ENCODE measurements at places on chromosomes 2 and 18. TPM values are rescaled to one million over a fixed set of nuclear protein-coding genes. Genes with fewer than 3 reads are reported as not detected.
A peak's percentile ranks its signal among the peaks of the same experiment; 100 is the strongest.

DNA sequence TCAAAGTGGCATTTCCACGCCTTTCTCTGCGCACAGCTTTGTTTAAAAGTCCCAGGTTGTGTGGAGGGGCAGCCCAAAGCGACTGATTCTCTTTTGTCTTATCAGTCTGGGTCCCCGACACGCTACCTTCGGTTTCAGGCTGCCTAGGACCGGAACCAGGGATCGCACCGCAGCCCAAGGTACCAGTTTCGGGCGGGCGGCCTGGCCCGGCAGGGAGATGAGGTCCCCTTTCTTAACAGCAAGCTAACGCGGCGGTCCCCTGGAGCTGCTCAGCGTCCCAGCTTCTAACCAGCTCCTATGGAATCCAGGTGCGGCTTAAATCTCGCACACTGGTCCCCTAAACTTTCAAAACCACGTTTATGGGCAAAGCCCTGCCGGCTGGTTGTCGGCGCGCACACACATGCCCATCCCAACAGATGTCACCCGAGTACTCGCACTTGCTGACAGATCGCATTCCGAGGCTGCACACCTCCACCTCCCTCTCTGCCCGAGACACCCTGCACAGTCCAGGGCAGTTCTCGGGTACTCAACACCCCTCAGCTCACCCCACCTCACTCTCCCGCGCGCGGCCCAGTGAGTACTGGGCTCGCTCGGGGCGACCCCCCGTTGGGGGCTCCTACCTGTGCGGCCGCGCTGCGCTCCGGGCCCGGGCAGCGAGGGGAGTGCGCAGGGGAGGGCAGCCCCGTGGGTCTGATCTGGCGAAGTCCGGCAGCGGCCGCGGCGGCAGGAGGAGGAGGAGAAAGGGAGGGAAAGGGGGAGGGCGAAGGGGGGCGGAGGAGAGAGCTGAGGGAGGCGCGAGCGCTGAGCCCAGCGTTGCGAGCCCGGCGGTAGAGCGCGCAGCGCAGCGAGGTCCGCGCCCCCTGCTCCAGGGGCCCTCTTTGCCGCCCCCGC is at the start of gene EFEMP1:
Gene EFEMP1 (minus strand): TSS at position 692 of the 891 bp plus-strand sequence. CDS start 1,342 bp downstream, outside the sequence.
- DNase-seq: peak; percentile 15

DNA sequence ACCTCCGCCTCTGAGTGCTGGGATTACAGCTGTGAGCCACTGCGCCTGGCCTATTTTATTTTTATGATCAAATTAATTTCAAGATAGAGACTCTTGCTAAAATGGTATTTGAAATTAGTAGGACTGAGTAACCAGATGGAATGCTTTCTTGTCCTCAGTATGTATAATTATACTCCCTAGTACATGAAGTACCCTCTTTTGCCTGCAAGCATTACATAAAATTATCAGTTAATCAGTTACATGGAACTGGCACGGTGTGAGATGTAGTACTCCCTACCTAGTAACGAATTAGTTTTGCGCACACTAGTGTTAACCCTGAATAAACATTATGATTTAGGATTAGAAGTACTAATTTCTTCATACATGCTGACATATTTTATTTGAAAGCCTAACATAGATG is 41.6 kb downstream of the RBBP8 start:
- no peak for DNase-seq

DNA sequence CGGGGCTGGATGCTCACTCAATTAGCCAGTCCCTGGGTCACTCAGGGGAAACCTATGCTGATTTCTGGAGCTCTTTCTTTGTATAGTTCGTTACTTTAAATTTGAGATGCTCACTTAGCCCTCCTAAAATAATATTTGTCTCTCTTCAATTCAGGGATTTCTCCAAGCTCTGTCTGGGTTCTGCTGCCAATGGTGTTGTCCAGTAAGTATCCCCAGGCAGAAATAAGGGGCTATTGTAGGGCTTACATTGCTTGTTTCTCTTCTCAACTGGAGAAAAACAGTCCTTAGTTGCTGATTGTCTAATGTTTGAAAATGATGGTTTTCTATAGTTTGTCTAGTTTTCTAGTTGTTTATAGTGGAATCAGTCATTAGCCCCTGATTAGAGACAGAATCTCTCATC is 5.0 kb downstream of the RAB6C start:
- DNase-seq: no peak

GRCh38 chr2:61911510-61911909 is 6.0 kb downstream of the COMMD1 start:
- DNase-seq: no peak

- no peak for DNase-seq
Measured at GRCh38 chr18:49921318-49921985, 108.1 kb upstream of the ACAA2 start.

DNA sequence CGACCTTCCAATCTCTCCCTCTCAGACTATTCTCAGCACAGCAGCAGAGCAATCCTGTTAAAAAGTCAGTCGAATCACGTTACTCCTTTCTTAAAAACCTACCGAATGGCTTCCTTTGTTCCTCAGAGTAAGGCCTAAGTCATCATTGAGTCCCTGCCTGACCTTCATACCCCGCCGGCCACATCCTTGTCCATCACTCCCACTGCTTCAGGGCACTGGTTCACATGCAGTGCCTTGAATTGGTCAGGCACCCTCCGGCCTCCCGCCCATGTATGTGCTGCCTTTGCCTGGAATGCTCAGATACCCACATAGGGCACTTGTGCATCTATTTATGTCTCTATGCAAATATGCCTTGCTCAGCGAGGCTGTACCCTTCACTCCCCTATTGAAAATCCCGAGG is 206.4 kb downstream of the DLGAP1 start:
- no peak for DNase-seq

- peak; percentile 89 for DNase-seq
Measured at GRCh38 chr2:173590276-173590861, 235.7 kb downstream of the CDCA7 start.

DNA sequence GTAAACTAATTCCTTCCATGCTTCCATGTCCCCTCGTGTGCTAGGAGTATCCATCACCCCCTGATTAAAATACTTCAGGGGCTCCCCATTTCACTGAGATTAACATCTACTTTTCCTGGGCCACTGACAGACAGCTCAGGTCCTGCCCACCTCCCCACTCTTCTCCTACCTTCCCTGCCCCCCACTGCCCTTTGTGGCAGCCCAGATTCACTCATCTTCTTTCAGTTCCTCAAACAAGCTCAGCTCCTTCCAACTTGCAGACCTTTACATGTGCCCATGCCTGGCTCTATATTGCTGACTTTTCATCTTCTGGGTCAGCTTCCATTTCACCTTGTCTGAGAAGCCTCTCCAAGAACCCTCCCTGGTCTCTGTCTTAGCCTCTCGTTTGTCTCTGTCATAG is 12.0 kb downstream of the RUFY4 start:
- DNase-seq: no peak

- no peak for DNase-seq
Measured at GRCh38 chr2:64284751-64285150, 140.5 kb upstream of the PELI1 start.

DNA sequence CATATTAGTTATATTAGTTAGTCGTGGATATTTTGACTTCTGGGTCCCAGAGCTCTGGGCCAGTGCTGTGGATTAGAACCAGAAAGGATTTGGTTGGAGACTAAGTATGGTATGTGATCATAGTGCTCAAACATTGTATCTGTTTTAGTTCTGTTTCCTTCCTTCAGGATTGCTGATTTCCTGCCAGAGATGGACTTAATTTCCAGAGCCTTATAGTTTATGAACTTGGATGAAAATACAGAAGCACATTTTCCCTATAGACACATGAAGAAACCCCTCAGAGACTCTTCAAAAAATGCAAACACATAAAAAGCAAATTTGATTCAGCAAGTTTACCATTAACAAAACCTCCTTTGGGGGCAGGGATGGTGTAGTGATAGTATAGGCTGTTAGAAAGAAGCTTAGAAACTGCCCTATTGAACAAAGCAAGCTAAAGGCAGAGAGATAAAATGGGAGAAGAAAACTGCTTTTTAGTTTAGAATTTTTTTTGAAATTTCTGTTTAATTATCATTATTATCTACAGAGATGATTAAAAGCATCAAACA is 88.7 kb upstream of the EFEMP1 start:
- no peak for DNase-seq

- DNase-seq: peak; percentile 9
Measured at GRCh38 chr18:3346487-3346886, 84.6 kb downstream of the MYL12B start.

GRCh38 chr2:36169843-36170242 is 185.7 kb upstream of the CRIM1 start:
- DNase-seq: no peak

DNA sequence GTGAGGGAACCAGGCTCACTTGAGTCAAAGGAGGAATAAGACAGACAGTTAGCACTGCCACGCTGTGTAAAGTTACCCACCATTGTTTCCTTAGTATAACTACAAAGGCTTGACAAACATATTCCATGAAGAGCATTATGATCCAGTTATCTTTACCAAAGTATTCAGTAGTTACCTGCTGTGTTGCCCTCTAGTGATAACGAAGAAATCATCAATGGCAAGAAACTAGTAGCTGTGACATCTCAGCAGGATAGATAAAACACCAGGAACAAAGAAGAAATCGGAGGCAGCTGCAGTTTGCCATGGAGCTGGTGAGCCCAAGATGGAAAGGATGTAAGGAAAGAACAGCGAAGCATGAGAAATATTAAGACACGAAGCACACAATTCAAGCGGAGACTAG is 215.3 kb upstream of the FSHR start:
- DNase-seq: no peak

- DNase-seq: peak; percentile 8
Measured at GRCh38 chr2:199302851-199303250, 154.9 kb downstream of the SATB2 start.

GRCh38 chr2:51706220-51706619 is 674.3 kb upstream of the NRXN1 start:
- no peak for DNase-seq

GRCh38 chr2:25420820-25421237 is 79.1 kb upstream of the DNMT3A start:
- no peak for DNase-seq

GRCh38 chr18:39449566-39449965 is 1884.0 kb upstream of the CELF4 start:
- no peak for DNase-seq

GRCh38 chr2:216624251-216624650 is 9.0 kb upstream of the IGFBP2 start:
- no peak for DNase-seq

DNA sequence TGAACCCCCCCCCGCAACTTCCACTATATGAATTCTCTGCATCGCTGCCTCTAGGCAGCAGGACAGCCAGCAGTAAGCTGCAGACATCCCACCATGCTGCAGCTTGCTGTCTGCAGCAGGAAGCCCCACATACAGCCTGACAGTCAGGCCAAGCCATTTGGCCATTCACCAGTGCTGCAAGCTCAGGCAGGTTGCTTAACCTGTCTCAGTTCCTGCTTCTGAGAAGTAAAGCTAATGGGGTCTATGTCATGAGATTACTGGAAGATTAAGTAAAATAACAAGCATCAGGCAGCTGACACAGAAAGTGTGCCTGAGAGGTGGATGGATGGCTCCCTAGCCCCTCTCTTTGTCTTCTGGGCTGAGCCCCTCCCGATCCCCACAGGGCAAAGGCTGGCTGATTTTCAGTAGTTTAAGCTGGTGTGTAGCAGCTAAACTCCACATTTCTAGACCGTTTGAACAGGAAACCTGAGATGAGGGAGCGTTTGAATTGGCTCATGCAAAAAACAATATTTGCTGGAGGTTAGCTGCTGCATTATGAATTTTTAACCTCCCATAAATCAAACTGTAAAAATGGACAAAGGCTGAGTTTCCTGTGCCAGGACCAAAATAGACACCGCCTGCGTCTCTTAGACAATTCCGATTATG is 193.8 kb upstream of the ARL4C start:
- no peak for DNase-seq

GRCh38 chr18:77071711-77072292 is 60.8 kb downstream of the MBP start:
- peak; percentile 88 for DNase-seq

GRCh38 chr2:24490181-24490689 is 819 bp upstream of the NCOA1 start:
- no peak for DNase-seq

DNA sequence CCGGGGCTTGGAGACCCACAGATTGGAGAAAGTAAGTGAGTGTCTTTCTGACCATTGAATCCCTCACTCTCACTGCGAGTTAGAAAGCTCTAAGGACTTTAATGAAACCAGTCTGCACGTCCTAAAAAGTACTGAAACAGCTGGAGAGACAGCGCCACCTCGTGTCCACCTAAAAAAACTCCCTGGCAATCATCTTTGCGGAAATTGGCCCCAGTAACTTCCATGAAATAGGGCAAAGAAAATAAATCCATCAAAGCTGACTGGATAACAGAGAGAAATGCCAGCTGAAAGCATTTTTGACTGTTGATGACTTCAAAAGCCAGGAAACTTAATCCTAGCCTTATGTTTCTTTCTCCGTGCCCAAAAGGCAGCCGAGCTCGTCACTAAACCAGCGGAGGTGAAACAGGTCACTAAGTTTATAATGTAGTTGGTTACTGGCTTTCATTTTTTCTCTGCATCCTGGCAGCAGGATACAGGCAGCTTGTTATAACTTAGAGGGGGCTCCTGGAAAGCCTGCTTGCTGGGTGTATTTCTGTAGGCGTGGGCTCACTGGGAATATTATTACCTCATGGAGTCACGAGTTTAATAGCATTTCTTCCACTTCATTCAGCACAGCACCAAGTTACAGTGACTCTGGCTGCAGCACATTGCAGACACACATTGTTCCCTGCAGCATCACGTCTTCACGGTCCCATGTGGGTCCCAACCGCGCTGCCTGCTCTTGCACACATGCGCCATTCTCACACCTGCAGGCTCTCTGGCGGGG is 266.5 kb downstream of the HRH4 start:
- peak; percentile 59 for DNase-seq

The SPAG16 gene
- total RNA-seq: 16.1 TPM

The NEU2 gene
- not detected for total RNA-seq

The AP1S3 gene
- total RNA-seq: 4.5 TPM

The COL6A3 gene
- 435 TPM for total RNA-seq

The HYCC2 gene
- 12.6 TPM for total RNA-seq

The AOX1 gene
- 59.4 TPM for total RNA-seq

The NOP58 gene
- 61.9 TPM for total RNA-seq

The KATNAL2 gene
- 0.94 TPM for total RNA-seq

The CAMKMT gene
- 8.0 TPM for total RNA-seq

The C2orf68 gene
- total RNA-seq: 17.3 TPM

The RIT2 gene
- not detected for total RNA-seq

The TACR1 gene
- total RNA-seq: not detected

The IL36B gene
- not detected for total RNA-seq

The SMC6 gene
- total RNA-seq: 17.1 TPM

All from HFFc6 (cell line).